A549 (cell line): ENCODE measurements at places on chromosomes 5 and 9. TPM values are rescaled to one million over a fixed set of nuclear protein-coding genes. Genes with fewer than 3 reads are reported as not detected.

GOLM1 gene
- 125 to 160 TPM (median 136 TPM) in 3 replicates for polyA plus RNA-seq

TEX10 gene
- 22.1 to 25.1 TPM (median 24.1 TPM) in 3 replicates for polyA plus RNA-seq

GRCh38 chr9:113579283-113580040, 115.9 kb downstream of the RGS3 start:
- no peak for DNase-seq

DNA sequence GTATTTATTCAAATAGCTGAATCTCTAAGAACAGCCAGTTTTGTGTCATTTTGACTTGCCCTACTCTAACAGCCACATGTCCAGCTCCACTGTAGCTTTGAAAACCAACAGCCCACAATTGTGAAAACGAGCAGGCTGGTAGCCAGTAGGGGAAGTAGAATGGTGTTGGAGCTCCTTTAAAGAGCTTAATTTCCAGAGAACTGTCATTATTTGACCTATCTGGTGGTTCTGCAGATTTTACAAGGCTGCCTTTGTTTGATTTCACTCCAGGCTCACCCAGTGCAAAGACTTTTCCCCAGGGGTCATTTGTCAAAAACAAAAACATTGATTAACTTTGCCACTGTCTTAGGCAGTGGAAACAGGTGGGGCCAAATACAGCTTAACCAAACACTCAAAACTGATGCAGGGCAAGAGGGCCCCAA, 3.2 kb upstream of the PJA2 start:
- no peak for DNase-seq

PCDHB5 gene
- polyA plus RNA-seq: 1.4 to 1.6 TPM (median 1.4 TPM) in 3 replicates

GRCh38 chr5:112616812-112617547, 120.7 kb upstream of the APC start:
- DNase-seq: no peak

SLCO6A1 gene
- not detected in 3 replicates for polyA plus RNA-seq

RAI14 gene
- 71.9 to 76.7 TPM (median 75.3 TPM) in 3 replicates for polyA plus RNA-seq

- no peak for DNase-seq
Observed at GRCh38 chr5:177486256-177486655, 11.1 kb downstream of the PDLIM7 start.
